Fibroblast of skin of left quadriceps (primary cell): ENCODE measurements at places on chromosomes 4 and X.

- DNase-seq: no peak
Measured at GRCh38 chrX:45068569-45068968, 132.1 kb downstream of the DIPK2B start.

- DNase-seq: no peak
Measured at GRCh38 chr4:79757600-79757999, 315.4 kb downstream of the ANTXR2 start.

DNA sequence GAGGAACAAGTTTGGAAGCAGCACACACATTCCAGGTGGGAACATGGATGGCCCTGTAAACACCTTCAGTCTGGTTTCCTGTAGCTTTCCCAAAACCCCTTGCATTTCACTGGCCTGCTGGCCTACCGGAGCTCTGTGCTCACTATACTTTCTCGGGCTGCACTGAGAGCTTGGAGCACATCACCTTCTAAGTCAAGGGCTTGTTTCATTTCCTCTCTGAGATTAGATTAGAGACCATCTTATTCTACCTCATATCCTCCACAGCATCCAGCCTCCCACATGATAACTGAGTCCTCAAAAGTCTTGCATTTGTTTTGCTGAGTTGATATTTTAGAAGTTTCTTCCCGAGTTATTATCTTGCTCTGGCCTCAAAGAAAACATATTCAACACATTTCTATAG is 147.7 kb downstream of the RASL11B start:
- no peak for DNase-seq

GRCh38 chr4:158786121-158786601 is 17.3 kb downstream of the FNIP2 start:
- DNase-seq: no peak

DNA sequence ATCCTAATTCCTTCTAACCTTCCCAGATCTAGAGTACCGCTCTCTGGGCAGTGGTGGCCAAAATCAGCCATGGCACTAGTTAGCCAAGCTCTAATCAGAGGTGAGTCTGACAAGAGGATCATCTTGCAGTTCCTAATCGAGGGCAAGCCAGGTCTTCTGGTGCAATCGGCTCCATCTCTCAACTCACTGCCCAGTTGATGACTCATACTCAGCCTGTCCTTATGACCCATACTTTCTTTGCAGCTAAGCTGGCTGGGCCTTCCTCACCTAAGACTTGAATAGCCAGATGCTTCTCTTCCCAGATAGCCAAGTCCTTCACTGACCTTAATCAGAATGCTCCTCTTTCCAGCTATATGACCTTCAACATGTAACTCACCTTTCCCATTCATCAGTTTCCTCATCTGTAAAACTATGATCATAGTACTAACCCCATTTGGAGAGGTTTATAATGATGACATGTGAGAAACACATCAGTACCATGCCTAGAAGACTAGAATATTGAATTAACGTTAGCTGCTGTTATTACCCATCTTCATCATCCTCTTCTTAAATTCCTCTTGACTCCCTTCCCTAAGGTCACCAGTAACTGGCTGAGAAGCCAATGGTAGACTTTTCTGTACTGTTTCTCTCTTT is 57.1 kb downstream of the RELL1 start:
- DNase-seq: no peak

GRCh38 chrX:139134316-139134715 is 396.2 kb upstream of the F9 start:
- DNase-seq: no peak

DNA sequence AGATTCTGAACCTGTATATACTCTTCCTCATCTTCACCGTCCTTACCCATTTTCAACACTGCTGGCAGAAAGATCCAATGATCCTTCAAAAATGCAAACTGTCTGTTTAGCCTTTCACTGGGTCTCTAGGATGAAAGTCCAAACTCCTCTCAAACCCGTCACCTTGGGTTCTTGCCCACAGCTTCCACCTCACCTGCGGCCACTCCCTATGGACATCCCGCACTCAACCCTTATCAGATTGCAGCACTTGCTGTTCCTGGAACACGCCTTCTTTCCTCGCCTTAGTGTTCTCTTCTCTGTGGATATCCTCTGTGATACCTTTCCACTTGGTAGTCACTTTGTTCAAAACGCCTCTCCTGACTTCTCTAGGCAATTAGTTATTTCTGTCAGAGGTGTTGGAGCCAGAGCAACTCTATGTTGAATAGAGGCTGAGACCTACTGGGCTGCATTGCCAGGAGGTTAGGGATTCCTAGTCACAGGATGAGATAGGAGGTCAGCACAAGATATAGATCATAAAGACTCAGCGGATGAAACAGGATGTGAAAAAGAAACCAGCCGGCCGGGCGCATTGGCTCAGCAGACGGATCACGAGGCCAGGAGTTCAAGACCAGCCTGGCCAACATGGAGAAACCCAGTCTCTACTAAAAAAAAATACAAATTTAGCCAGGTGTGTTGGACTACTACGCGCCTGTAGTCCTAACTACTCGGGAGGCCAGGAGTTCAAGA is 4.2 kb upstream of the NOCT start:
- no peak for DNase-seq

DNA sequence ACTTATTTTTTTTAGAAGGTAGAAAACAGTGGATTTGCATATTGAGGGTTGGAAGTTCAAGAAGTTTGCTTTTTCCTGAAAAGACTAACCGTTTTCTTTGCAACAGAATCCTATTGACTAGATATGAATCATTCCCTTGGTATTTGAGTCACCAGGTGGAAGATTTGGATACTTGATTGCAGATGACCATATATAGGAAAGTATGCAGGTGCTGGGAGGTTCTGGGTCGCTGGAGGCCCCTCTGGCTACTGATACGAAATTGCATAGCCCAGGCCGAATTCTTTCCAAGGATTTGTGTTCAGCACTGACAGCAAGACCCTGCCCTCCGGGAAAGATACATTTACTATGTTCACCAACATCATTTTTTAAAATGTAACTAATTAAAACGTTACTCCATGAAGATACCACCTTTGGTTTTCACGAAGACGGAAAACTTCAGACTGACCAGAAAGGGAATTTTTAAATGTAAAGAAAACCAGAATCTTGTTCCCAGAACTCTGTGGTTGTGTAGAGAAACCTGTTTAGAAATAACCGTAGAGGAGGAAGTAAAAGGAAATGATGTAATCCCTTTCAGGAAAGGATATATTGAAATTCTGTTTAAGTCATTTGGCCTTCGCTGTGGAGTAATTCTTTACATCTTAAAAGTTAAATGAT is 946 bp downstream of the ANXA3 start:
- DNase-seq: no peak

- no peak for DNase-seq
Measured at GRCh38 chrX:103210056-103210455, 4.9 kb upstream of the BEX4 start.

DNA sequence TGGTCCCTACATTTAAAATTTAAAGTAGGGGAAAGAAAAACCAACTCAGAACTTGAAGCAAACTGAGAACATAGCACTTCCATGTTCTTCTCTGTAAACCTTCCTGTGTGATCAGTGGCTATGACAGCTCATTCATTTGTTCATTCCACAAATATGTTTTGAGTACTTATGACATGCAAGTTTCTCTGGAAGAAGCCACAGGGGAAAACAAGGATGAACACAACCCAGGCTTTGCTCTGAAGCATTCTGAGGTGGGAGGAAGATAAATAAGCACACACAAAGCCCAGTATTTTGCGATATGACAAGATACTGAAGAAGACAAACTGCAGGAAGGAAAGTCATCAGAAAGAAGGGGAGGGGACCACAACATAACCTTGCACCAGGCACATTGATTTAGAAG is 96.4 kb downstream of the CHIC2 start:
- DNase-seq: no peak

- peak; percentile 10 for DNase-seq
Measured at GRCh38 chrX:155767876-155768769, 113.0 kb upstream of the VAMP7 start.

GRCh38 chrX:10017872-10018271 is 50.7 kb downstream of the CLDN34 start:
- DNase-seq: peak; percentile 54

- DNase-seq: no peak
Measured at GRCh38 chr4:150942539-150942938, 72.5 kb downstream of the LRBA start.

- no peak for DNase-seq
Measured at GRCh38 chr4:138330531-138330930, 88.4 kb upstream of the SLC7A11 start.

DNA sequence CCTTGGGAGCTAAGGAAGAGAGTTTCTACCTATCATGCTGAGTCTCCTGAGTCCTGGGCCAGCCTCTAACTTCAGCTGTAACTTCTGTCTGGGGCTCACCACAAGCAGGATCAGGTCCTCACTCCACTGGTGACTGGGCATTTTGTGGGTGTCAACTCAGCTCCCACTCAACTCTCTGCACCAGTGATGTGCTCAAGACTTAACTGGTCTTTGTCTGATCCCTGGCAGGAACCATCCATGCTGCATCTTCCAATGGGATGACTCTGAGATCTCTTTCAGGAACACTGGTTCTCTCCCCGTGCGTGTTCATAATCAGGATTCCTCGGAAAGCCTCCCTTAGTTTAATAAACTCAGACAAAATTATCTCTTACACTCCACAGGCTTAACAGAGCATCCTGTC is 82.3 kb downstream of the COMMD8 start:
- no peak for DNase-seq

GRCh38 chr4:520683-521023 is 21.6 kb downstream of the PIGG start:
- DNase-seq: no peak

DNA sequence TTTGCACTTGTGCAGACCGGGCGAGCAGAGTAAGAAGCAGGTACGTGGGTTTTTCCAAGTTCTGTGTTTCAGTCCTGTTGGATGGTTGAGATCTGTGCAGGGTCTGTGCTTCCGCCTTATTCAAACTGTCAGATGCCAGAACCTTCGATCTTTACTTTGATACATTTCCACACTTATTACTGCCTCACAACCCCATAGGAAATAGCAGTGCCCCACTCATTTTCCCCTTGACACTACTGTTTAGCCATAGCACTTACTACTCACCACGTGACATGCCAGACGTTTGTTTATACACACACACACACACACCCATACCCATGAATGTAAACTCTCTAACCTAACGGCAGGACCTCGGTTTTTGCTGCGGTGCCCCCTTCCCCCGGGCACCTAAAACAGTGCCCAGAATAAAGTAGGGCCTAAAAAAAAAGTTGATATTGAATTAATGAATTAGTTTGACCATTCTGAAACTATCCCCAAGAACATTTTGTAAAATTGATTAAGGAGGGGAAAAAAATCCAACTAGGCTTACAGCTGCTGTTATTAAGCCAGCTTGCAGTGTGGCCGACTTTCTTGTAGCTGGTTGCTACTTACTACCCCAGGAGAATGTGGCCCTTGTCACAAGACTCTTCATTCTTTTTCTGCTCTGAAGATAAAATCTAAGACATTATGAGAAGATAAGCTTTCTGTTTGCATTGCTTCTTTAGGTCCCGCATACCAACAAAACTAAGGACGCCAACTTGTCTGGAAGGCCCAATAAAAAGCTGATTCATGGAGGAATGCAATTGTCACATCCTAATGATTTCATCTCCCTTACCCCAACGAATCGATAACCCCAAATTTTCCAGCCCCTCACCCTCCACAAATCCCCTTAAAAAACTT is 704 bp upstream of the SEPSECS start:
- DNase-seq: no peak

DNA sequence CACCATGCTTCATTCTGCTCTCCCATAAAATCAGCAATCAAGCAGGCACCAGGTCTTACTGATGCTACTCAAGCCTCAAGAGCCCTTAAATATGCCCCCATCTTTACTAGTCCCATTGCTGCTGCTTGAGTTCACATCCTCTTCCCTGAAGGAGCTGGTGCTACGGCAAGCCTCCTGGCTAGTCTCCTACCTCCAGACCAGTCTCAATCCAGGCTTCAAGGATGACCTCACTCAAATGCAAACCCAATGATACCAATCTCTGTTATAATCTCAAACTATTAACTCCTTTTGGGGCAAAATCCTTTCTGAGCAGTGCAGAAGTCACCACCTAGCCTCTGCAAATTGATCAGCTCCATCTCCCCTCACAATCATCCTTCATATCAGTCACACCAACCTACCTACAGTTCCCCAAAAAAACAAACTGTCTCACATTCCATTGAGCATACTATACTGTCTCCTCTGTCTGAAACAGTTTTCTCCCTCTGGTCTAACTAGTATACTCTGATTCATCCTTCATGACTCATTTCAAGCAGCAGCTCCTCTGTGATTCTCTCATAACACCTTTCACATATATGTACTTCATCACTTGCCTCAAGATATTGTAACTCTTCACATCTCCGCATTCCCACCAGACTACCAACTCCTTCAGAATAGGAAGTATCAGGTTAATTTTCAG is 30.0 kb downstream of the PAPSS1 start:
- DNase-seq: peak; percentile 57

GRCh38 chr4:23060776-23061175 is 368.0 kb downstream of the GBA3 start:
- DNase-seq: peak; percentile 15

DNA sequence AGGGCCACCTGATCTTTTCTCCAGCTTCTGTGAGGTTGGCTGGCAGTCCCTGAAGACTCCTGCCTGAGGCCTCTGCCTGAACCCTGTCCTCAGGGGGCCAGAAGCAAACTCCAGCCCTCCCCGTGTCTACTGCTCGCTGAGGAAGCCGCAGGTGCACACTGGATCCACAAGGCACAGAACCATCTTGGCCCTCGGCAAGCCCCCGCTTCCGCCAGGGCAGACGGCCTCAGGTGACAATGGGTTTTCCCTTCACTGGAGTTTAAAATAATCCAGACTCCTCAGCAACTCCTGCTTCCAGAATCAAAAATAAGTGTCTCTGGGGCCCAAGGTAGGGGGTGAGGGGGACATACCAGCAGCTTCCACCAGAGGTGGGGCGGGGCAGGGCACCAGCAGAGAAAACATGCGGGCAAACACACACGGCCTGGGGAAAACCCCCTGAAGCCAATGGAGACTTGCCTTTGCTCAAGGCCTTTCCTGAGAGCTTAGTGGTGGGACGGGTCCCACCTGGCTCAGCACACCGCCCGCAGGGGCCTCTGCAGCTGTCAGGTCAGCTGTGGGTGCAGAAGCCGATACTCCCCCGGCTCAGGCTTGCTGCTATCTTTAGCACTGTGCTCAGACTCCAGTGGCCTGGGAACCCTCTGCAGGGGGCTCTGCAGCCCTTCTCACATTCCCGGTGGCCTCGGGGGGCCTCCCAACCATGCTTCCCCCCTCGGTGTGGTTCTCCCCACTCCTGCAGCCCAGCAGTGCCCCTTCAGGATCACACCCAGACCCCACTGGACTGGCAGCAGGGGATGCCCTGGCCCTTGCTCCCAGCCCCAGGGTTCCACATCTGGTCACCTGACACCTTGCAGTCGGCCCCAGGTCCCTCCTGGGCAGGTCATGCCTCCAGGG is 1.9 kb downstream of the MYL5 start:
- no peak for DNase-seq

GRCh38 chr4:10593130-10593529 is 91.4 kb downstream of the CLNK start:
- DNase-seq: no peak

- no peak for DNase-seq
Measured at GRCh38 chrX:74338852-74339251, 34.9 kb downstream of the ZCCHC13 start.

DNA sequence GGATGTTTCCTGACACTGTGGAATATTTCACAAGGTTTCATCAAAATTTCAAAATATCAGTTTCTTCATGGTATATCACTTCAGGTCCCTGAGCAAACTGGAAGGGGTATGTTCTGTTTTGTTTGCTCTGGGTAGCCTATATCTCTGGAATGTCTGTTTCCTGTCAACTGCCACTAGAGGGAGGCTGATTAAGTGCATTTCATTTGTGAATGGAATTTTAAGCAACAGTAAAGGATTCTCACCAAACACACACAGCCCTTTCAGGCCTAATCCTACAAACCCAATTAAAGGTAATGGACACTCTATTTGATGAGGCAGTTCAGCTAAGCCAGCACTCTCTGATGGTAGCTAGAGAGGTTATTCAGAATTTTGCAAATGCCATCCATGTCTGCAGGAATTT is 307.1 kb downstream of the TEX13A start:
- DNase-seq: no peak
